ENCODE measurements at places on chromosomes 5 and 9.

GRCh38 chr5:178241688-178242231 lies 9.2 kb upstream of the PHYKPL start:
- DNase-seq = no peak

DNA sequence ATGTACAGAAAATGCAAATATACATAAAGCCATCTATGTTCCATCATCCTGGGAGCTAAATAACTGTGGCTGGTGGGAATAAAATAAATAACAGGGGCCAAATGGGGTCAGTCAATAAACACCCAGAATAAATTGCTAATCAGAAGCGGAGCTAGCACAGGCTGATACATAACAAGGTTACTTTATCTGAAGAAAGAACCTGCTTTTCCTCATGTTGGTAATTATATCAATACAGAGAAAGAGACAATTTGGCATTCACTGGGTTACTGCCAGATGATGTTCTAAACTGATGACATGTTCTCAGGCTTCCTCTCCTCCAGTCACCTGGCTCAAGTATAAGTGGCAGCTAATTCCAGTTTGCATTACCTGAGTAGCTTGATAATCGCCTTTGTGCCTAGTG lies 144.9 kb upstream of the CD180 start:
- DNase-seq = no peak

DNA sequence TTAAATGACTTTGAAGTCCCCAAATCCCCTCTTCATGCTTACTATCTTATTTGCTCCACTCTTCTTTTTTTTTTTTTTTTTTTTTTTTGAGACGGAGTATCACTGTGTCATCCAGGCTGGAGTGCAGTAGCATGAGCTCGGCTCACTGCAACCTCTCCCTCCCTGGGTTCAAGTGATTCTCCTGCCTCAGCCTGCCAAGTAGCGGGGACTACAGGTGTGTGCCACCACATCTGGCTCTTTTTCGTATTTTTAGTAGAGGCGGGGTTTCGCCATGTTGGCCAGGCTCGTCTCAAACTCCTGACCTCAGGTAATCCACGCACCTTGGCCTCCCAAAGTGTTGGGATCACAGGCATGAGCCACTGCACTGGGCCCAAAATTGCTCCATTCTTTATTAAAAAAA lies 51.0 kb downstream of the ST8SIA4 start:
- DNase-seq = no peak

DNA sequence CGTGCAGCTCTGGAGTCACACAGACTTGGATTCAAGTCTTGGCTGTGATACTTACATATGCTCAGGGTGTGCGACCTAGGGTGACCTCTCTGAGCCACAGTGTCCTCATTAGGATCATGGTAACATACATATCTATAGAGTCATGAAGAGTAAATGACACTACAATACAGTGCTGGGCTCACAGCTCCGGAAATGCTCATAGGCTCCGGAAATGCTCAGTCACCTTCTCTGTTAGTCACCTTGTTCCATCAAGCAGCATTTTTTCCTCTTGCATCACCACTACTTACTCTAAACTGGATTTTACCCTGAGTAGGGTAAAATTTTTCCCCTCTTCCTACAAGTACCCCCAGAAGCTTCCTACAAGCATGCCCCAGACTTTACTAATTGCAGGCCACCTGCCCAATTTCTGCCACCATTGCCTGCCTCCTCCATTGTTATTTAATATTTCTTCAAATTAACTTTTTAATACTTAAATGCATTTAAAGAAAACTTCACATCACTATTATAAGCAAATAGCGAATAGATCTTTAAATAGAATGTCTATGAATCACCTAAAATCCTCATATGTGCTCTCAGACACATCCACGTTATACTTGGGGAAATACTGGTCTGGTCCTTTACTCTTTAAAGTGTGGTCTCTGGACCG lies 147.6 kb upstream of the SPRY4 start:
- DNase-seq = no peak

- no peak for DNase-seq
Measured at GRCh38 chr9:98887918-98888510, 55.7 kb upstream of the COL15A1 start.

DNA sequence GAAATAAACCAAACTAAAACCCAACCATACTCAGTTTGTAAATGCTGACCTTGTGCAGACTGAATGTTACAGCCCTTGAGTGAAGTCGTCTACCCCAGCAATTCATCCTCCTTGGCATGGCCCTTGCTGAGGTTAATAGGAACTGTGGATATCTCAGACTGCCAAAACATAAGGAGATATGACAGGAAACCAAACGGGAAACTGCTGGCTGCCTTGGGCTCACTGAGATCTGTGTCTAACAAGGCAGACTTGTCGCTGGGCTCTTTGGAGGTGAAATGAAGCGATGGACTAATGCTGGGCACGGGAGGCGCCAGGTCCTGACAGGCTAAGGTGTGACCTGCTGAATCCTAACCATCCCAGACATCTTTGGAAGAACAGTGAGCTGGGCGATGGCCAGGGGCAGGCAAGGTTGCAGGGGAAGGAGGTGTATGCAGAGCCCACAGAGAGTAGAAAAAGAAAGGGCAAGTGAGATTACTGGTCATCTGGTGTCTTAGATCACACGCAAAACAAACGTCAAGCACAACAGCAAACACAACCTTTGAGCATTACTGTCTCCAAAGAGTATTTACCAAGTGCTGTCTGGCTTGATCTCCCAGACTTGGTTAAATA lies 44.6 kb upstream of the ALDH1A1 start:
- DNase-seq = no peak

DNA sequence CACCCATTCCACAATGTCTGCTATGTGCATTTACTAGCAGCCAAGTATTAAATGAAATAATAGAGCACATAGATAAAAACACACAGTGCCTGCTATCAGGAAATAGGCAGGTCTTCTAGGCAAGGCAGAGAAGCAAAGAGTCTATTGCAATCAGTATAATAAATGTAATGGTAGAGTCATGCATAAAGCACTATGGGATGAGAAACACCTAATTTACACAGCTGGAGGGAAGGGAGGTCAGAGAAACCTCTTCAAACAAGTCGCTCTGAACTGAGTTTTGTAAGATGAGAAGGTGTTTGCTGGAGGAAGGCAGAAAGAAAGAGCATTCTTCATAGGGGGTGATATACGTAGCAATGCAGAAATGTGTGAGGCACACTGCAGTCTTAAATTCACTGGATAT lies 341.0 kb upstream of the DMAC1 start:
- DNase-seq = no peak

GRCh38 chr9:27659571-27659970 lies 86.3 kb upstream of the C9orf72 start:
- no peak for DNase-seq

- DNase-seq = no peak
Measured at GRCh38 chr5:157640406-157641066, 11.7 kb downstream of the SOX30 start.

DNA sequence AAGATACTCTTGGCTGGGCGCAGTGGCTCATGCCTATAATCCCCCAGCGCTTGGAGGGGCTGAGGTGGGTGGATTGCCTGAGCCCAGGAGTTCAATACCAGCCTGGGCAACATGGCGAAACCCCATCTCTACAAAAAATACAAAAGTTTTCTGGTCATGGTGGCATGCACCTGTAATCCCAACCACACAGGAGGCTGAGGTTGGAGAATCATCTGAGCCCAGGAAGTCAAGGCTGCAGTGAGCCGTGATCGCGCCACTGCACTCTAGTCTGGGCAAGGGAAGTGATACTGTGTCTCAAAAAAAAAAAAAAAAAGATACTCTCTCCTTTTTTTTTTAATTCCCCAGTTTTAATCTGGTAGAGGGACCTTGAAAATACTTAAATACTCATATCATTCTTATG lies 15.0 kb downstream of the ANKRD33B start:
- no peak for DNase-seq

GRCh38 chr9:16664211-16664610 lies 206.3 kb downstream of the BNC2 start:
- DNase-seq = no peak

DNA sequence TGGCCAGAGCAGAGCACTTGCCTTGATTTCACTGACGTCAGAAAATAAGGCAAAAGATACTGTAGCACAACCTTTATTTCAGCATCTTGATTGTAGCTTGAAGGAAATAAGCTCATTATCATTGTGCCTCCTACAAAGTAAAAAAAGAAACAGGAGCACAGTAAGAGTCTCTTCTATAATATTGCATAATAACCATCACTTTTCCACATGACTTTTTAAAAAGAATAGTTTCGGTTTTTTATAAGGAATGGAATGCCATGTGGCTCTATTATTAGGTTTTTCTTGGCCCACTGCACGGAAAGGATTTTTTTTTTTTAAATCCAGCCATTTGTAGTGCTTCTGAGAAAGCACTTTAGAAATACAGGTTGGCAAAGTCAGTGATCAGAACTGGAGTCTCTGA lies 655.3 kb downstream of the LRRC70 start:
- no peak for DNase-seq

DNA sequence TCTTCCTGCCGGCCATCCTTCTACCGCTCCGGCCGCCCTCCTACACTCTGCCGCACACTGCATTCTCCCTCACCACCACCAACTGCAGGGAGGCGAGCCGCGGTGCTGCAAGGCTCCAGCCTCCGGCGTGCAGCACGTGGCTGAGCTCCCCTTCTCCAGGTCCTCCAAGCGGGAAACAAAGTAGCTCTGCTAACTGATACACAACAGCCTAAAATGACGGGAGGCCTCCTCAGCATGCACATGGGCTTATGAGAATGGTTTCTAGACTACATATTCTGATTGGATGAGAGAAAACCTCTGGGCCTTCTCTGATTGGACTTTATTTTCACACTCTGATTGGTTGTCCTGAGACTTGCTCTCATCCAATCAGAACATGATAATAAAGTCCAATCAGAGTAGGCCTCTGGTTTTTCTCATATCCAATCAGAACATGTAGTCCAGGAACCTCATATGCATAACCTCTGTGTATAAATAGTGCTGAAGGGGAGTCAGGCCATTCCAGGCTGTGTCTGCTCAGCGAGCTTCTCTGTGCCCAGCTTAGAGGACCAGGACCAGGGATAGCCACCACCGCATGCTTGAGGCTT lies 27.0 kb upstream of the ZNF354B start:
- no peak for DNase-seq

DNA sequence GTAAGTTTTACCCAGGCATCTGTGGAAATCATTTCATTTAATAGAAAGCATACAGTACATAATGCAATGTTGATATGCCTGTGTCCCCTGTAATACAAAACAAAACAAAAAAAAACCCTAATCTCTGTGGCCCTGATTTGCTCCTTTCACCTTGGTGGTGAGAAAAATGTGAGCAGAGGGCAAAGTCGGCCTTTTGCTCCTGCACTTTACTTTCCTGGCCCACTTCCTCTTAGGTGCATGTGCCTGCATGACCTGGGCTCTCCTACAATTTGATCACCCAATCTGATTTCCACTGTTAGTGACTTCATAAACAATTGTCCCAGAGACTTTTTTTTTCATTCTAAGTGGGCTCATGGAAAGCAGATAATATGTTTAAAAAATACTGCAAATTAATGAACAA lies 424.3 kb downstream of the SEMA5A start:
- no peak for DNase-seq

DNA sequence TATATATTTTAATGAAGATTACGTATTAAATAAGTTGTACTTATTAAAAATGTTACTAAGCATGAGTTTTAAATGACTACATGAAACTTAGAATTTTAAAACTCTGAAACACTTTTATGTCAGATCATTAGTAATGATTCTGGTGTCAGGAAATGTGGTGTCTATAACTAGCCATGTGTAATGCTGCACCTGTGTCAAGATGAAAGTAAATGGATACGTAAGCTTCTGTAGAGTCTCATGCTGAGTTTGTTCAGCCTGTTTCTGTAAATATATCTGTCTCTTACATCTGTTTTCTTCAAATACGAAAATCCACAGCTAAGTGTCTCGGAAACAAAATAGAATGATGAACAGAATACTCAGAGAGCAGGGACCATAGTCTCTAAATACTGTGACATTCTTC lies 278.0 kb upstream of the SMC2 start:
- no peak for DNase-seq

DNA sequence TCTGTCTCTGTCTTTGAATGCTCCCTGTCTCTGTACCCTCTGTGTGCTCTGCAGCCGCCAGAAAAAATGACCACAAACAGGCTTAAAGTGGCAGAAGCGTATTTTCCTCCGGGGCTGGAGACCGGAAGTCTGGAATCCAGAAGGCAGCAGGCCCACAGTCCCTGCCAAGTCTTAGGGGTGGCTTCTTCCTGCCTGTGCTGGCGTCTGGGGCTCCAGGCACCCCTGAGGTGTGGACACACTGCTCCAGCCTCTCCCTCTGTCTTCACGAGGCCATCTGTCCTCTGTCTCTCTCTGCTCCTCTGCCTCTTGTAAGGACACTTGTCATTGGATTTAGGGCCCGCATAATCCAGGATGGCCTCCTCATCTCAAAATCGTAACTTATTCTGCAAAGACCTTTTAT lies 298.4 kb upstream of the IRX4 start:
- DNase-seq = peak; percentile 18

Data from Peyer's patch (tissue), 4 donors.